Karpas-422 (cell line): ENCODE measurements at places on chromosomes 7 and 10. TPM values are rescaled to one million over a fixed set of nuclear protein-coding genes. Genes with fewer than 3 reads are reported as not detected.

DNA sequence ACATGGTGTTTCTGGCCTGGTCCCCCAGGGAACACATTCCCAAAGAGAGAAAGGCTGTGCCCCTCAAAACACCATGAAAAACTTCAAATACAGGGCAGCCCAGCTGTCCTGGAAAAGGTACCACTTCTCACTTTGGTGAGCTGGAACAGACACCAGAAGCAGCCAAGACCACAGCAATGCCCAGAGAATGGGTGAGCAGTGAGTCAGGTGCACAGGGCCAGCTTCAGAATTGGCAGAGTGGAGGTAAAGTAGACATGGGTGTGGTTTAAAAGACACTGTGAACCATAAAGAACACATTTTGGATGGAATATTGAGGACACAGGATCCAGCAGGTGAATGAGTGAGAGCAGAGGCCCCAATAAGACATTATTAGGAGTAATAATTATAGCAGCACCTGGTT lies 51.3 kb downstream of the FAM13C start:
- DNase-seq = no peak
- H3K4me3 ChIP-seq = no peak overlapping the region
- no peaks in the 10 kb centered on the region for H3K4me1 ChIP-seq
- H3K27me3 ChIP-seq = no peaks in the 10 kb centered on the region
- H3K36me3 ChIP-seq = no peaks in the 10 kb centered on the region

HGF gene
- total RNA-seq = not detected in 2 replicates

DNA sequence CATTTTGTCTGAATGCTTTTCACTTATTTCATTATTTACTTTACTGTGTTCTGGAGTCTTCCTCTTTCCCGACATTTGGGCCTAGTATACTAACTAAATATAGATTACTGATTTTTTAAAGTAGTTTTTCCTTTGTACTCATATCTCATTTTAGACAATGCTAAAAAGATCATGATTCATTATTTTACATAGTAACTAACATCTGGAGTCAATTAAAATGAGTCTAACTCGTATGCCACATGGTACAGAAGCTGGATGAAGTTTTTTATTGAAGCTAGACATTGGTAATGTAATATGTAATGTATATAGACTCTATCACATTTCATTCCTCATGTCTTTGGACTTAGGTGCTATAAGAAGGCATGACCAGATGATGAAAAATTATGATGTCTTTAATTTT lies 156.3 kb upstream of the HGF start:
- DNase-seq = no peak
- H3K27ac ChIP-seq = no peak overlapping the region
- no peak overlapping the region for H3K4me3 ChIP-seq
- H3K27me3 ChIP-seq = no peaks in the 10 kb centered on the region
- no peaks in the 10 kb centered on the region for H3K36me3 ChIP-seq

GRCh38 chr10:1611936-1612550 lies 125.3 kb downstream of the ADARB2 start:
- H3K27ac ChIP-seq = no peak overlapping the region
- H3K36me3 ChIP-seq = no peaks in the 10 kb centered on the region
- H3K4me3 ChIP-seq = no peak overlapping the region
- no peaks in the 10 kb centered on the region for H3K4me1 ChIP-seq

IL6 gene
- 0.25 TPM in 1 of 2 replicates, not detected in the other for total RNA-seq

- H3K4me3 ChIP-seq = no peak overlapping the region
- H3K27ac ChIP-seq = no peak overlapping the region
- H3K4me1 ChIP-seq = no peaks in the 10 kb centered on the region
- DNase-seq = no peak
- no peaks in the 10 kb centered on the region for H3K27me3 ChIP-seq
Measured at GRCh38 chr7:41190581-41190980, 512.3 kb downstream of the INHBA start.

GRCh38 chr10:35355971-35356724 lies 19.8 kb downstream of the CCNY start:
- H3K27me3 ChIP-seq = peaks cover 3% of the 10 kb centered on the region; the same call in 1 of the 2 replicates
- peaks cover 25% of the 10 kb centered on the region for H3K4me1 ChIP-seq
- H3K4me3 ChIP-seq = no peak overlapping the region

NFE2L3 gene
- not detected in 2 replicates for total RNA-seq

STAG3 gene
- 8.1 and 22.1 TPM in 2 replicates for total RNA-seq
